ENCODE measurements at places on chromosomes 1 and 21.

DNA sequence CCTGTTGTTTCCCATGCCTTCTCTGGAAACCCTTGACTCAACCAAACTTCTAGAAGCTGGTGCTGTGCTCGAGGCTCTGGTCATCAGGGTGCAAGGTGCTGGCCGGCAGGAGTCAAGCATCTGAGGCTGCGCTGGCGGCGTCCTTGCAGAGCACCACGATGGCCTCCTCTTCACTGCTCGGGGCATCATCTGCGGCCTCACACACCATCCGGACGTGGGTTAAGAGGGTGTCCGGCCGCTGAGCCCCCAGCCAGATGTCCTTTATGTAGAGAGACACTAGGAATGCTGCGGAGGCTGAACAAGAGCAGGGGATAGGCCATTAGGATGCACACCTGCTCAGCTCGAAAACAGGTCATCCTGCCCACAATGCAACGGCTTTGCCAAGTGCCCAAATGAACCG lies 16.2 kb downstream of the MRAP start:
- DNase-seq: no peak

GRCh38 chr1:246699095-246699735 lies 25.0 kb upstream of the SCCPDH start:
- DNase-seq: peak; percentile 90

DNA sequence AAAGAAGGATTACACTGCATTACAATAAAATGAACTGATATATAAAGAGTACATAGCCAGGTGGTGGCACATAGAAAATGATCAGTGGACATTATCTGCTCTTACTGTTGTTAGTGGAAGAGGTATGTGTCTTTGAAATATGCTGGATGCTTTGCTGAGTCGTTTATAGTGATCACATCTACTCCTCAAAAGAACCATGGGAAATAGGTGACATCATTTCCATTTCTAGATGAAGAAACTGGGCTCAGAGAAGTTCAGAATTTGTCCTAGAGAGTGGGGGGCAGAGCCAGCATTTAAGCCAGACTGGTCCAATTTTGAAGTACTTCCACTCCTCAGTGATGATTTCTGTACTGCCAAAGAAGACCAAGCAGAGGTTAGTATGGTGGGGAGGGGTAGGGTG lies 34.0 kb upstream of the BACH1 start:
- DNase-seq: no peak

GRCh38 chr1:91024481-91025119 lies 2.8 kb upstream of the ZNF644 start:
- DNase-seq: no peak

GRCh38 chr1:119222271-119222670 lies 81.8 kb upstream of the WARS2 start:
- no peak for DNase-seq

DNA sequence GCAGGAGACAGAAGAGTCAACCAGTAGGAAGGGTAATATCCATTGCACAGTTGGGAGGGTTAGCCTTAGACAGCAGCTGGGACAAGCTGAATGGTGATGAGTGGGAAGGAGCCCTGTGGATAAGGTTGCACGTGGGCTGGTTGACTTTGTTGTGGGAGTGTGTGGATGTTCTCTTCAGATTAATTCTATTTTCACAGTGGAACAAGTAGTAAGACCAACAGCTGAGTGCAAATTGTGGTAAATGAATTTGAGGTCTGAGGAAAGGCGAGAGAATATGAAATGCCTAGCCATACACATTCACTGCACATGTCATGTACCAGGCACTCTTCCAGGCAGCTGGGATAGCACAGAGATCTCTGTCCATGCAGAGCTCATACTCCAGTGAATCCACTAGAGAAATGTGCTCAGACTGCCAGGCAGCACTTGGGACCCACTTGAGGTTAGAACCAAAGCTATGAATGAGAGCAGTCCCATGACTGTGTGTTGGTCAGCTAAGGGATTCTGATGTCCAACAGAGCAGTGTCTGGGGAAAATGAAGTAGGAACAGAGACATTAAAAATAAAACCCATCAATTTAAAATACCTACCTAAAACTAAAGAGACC lies 25.2 kb upstream of the VTCN1 start:
- DNase-seq: no peak

DNA sequence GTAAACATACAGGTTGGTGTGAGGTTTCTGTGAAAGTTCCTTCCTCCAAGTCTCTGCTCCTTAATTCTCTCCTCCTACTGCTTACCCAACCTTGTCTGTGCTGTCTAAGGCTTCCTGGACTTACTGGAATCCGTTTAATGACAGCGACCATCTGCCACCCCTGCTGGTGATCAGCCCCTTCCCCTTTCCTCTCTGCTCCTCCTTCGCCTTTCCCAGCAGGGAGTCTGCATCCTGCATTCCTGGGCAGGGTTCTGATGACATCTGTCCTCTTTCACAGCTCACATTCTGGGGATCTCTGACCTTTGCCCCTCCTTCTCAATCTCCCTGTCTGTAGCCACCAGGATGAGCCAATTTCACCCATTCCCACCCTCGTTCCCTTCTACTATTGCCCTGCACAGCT lies 66.5 kb downstream of the KIRREL1 start:
- DNase-seq: no peak

- DNase-seq: no peak
These were observed 56.8 kb downstream of the ZBTB17 start for GRCh38 chr1:15918962-15919715.

GRCh38 chr21:34130716-34130985 lies 57.3 kb downstream of the MRPS6 start:
- no peak for DNase-seq

Measured in DND-41 (cell line).